Epithelial cell of esophagus (primary cell): ENCODE measurements at places on chromosomes 12 and 14.

DNA sequence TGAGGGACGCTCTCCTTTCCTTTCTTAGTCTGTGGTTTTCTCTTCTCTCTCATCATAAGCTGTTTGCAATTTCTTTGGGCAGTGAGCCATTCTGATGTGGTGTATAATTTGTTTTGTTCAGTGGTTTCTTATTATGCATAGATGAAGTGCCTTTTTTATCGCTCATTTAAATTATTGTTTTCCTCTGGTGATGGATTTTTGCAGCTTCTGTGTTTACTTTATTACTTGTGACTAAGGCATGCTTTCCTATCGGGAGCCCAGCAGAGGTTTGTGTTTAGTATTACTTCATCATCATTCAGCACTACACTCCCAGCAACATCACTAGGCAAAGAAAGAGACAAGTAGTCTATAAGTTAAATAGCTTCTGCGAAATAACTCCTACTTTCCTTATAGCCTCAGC, 586.6 kb upstream of the NOVA1 start:
- peak; percentile 3 for DNase-seq

DNA sequence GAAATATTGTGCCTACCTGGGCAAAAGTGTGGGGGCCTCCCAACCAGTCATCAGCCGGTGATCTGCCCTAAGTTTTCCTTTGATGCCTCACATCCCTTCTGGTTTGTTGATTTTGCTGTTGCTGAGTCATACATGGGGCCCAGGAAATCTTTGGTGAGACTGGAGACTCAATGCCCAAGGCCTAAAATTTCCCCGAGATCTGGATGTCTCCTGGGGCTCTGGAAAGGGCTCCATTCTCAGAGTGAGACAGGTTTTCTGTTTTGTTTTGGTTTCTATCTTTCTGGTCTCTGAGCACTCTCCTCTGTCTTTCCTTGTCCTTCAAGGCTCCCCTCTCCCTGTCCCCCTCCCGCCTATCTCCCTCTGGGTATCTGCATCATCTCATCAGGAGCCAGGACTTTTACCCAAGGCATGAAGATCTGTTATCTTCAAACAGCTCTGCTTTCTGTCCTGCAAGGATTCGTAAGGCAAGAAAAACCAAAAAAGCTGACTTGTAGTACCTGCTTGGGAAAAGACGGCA, 152.8 kb upstream of the MAX start:
- DNase-seq = peak; percentile 96

DNA sequence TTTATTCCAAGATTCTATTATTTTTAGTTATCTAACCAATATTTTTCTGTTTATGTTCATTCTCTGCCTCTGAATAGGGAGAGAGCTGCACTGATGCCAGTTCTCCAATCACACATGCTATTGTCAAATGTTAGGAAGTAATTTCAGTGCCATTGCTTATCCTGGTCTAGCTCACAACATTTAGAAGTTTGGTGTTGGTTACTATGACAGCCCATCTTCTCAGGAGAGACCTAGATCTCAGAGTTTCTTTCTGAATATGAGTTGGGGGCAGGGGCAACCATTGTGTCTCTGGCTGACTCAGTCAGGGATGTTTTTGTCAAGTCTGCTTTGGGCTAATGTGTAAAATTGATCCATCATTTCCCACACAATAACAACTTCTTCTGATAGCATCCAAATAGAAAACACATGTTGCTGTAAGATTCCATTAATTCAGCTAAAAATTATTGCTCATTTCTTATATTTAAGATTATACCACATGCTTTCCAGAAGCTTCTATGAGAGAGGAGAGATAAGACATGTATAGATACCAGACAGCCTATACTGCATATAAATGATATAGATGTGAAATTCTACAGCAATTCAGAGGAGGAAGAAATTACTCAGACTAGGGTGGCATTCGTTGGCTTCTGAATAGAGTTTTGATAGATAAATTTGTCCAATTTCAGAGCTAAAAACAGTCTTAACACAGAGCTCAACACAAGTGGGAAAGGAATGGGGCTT, 64.8 kb downstream of the DACT1 start:
- no peak for DNase-seq

GRCh38 chr12:113236539-113237399, 15.5 kb downstream of the TPCN1 start:
- DNase-seq = no peak

DNA sequence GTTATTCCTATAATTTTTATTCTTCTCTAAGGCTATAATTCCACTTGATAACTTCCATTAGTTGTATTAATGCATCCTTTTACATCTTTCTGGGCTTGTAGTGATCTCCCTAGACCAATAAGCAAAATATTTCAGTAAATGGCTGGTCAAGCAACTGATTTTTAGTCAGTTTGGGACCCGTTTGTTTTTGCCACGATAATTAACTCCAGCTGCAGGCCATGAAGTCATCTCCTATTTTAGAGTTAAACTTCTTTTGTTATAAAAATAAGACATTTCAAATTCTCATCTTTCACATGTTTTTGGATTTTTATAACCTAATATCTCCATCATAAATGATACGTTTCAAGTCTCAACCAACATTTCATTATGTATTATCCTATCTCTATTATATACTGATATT, 49.4 kb downstream of the MAGOHB start:
- DNase-seq = no peak

GRCh38 chr12:16211731-16212130, 65.8 kb downstream of the SLC15A5 start:
- no peak for DNase-seq

DNA sequence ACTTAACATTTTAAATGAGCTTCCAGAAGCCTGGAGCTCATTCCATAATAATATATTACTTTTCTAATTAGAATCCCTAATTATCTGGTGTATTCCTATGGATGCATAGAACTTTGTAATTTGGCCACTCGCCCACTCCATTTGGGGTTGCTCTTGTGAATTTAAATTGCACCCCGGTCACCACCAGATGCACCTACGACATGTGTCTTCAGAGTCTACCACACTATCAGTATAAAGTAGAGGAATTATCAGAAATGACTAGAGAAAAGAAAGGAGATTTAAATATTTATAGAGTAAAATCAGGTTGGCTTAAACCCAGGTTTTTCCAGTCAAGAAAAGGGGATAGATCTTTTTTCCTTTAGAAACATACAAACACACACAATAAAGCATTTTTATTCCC, 145.8 kb upstream of the DCN start:
- no peak for DNase-seq

DNA sequence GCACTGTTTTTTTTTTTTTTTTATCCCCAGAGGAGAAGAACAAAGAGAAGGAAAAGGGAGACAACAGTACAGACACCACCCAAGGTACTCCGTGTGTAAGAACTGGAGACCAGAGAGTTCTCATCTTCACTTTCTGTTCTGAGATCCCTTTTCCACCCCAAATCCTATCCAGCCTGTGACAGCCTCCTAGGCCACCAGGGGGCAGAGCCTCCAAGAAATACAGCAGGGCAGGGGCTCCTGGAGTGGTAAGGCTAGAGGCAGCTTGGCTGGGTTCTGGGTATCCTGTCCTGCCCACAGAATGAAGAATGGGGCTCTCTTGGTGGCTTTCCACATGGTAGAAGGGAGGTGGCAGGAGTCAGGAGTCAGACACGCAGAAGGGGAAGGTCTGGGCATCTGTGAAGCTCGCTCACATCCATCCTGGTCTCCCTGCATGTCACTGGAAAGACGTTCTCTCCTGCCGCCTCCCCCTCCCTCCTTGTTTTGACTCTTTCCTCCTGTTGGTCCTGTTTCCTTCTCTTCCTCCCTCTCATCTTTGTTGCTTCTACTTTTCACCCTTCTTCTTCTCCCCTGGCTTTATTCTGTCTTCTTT, 12.0 kb downstream of the CLSTN3 start:
- DNase-seq = peak; percentile 54

GRCh38 chr12:65962921-65963861, 138.9 kb downstream of the HMGA2 start:
- peak; percentile 51 for DNase-seq

- DNase-seq = no peak
These were observed 1581.3 kb upstream of the TMEM132C start for GRCh38 chr12:126685636-126686035.

- DNase-seq = no peak
These were observed 324 bp downstream of the POLE start for GRCh38 chr12:132686825-132687210.

- peak; percentile 15 for DNase-seq
These were observed 99.6 kb downstream of the DENND5B start for GRCh38 chr12:31491241-31491794.

GRCh38 chr12:68855111-68855510, 47.1 kb downstream of the MDM2 start:
- no peak for DNase-seq

- DNase-seq = no peak
These were observed 15.7 kb upstream of the TMEM119 start for GRCh38 chr12:108613548-108613947.

GRCh38 chr12:131861261-131862083, 33.0 kb upstream of the ULK1 start:
- DNase-seq = no peak

- DNase-seq = no peak
These were observed 389.7 kb downstream of the FUT8 start for GRCh38 chr14:65802196-65802595.

GRCh38 chr12:127414636-127415035, 852.3 kb upstream of the TMEM132C start:
- no peak for DNase-seq

DNA sequence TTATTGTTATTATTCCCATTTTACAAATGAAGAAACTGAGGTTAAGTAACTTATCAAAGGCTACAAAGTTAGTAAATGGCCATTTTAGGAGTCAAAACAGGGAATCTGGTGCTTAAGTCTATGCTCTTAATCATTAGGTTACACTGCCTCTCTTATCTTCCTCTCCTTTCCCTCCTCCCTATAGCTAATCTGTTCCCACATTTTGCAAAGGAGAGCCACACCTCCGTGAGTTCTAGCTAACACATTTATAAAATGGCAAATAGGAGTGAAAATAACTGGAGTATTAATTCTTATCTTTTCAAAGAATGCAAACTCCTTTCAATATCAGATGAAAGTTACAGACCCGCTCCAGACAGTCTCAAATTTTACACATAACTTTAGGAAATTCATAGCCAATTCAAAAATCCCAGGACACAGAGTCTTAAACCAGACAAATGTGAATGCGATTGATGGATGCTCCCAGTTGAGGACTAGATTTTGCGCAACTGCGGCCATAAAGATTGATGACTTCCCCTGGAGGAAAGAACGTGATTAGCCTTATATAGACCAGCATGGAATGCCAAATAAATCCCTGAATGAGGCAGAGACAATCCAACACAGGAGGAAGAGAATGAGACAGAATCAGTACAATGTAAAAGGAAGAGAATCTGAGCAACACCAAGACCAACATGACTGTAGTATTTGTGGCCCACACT, 225.0 kb upstream of the ARID2 start:
- DNase-seq = no peak

DNA sequence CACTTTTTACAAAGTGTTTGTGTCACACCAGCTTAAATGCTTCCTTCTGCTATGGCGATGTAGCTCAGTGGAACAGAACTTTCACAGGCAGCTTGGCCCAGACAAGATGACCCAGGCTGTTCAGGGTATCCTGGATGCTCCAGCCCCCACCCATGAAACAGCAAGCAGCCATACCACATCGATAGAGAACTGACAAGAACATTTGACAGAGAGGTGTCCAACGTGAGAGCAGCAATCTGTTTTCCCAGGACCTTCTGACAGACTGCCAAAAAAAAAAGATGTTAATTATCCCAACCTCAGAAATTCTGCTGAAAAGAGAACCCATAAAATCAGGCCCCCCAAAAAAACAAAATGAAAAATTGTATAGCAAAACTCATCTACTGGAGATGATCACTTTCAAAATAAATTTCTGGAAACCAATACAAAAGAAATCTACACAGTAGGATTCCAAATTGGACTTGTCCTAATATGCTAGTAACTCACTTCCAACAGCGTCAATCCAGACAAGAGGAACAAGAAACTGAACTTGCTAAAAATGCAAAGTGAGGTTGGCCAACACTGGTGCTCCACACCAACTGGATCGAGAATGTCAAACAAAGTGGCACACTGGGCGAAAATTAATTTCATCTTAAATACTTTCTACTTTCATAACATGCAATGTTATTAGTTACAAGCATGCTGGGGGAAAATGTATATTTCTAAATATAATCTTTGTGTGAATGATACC, 118.8 kb downstream of the DPF3 start:
- DNase-seq = no peak

- no peak for DNase-seq
These were observed 56.2 kb upstream of the NTF3 start for GRCh38 chr12:5375547-5376295.

DNA sequence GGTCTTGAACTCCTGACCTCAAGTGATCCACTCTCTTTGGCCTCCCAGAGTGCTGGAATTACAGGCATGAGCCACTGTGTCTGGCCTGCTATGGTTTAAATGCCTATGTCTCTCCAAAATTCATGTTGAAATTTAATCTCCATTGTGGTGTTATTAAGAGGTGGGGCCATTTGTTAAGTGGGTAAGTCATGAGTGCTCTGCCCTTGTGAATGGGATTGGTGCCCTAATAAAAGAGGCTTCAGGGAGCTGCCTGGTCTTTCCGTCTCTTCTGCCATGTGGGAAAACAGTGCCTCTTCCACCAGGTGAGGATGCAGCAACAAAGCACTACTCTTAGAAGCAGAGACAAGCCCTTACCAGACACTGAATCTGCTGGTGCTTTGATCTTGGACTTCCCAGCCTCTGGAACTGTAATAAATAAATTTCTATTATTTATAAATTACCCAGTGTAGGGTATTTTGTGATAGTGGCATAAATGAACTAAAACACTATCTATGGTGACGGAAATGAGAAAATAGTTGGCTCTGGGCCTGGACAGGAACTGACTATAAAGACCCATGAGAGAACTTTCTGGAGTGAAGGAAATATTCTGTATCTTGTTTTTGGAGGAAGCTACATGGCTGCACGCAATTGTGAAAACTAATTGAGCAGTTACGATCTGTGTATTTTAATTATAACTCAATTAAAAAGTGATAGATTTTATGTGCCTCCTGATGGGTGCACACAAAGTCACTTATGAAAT, 12.1 kb upstream of the ATP23 start:
- no peak for DNase-seq

GRCh38 chr12:48128800-48129199, 9.6 kb downstream of the PFKM start:
- DNase-seq = no peak

DNA sequence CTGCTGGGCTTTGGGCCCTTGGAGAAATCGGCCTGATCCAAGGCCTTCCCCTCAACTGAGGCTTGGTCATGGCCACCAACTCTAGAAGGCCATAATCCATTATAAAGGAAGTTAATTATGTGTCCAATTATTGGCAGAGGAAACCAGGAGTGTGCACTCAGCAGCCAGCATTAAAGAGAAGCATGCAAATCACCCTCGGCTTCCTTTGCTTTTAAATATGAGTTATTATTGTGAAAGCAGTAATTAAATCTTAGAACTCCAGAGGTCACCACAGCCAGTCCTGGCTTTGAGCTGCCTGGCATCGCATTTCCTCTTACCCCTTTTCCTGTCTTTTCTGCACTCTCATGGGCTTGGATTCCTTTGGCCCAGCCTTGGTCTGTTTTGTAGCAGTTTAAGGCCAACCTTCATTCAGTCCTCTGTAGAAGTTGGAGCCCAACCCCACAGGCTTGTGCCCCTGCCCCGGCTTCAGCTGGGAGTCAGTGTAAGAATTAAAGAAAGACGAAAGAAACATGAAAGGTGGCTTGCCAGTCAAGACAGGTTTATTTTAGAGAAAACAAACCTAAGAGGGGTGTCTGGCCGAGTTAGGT, 14.7 kb upstream of the KRT86 start:
- no peak for DNase-seq
